Upper lobe of left lung (tissue), 6 donors: ENCODE measurements at places on chromosomes 11 and 22. TPM values are rescaled to one million over a fixed set of nuclear protein-coding genes. Genes with fewer than 3 reads are reported as not detected.

GRCh38 chr22:17641269-17641668 lies 2.7 kb downstream of the BCL2L13 start:
- no peak overlapping the region for H3K4me3 ChIP-seq
- no peaks in the 10 kb centered on the region for H3K27me3 ChIP-seq
- peaks cover 13% of the 10 kb centered on the region for H3K4me1 ChIP-seq
- no peak overlapping the region for H3K27ac ChIP-seq
- no peaks in the 10 kb centered on the region for H3K36me3 ChIP-seq
- no peak for DNase-seq

Gene NLRP6
- total RNA-seq, result 7.3 TPM

DNA sequence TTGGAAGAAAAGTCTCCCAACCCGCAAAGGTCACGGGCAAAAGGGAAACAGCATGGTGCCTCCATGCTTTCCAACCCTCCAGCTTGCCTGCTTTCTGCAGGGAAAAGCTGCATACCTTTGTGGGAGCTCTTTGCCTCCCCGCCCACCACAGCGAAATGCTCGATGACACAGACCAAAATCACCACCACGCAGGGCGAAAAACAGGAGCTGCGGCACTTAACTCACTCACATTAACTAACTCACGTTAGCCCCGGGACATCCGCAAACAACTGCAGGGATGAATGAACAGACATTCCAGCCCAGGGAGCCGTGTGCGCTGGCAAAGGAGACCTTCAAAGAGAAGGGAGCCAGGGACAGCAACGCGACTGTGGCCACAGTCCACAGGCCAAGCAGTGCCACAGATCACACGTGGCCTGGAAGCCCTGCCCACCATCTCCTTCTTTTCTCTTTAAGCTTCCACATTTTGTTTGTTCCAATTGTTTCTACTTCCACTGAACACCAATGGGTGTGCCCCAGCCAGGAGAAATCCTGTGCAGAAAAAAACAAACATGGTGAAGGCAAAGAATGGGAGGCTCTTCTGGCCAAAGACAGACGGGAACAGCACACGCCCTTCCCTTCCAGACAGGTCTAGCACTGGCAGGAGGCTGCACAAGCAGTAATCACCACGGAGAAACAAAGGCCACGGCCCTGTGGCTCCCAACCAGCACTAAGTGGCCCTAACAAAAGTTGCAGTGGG lies 39.3 kb downstream of the DUSP8 start:
- H3K4me1 ChIP-seq, result peaks cover 64% of the 10 kb centered on the region
- no peak for DNase-seq
- H3K27ac ChIP-seq, result peak overlapping the region; percentile 77
- H3K27me3 ChIP-seq, result no peaks in the 10 kb centered on the region

DNA sequence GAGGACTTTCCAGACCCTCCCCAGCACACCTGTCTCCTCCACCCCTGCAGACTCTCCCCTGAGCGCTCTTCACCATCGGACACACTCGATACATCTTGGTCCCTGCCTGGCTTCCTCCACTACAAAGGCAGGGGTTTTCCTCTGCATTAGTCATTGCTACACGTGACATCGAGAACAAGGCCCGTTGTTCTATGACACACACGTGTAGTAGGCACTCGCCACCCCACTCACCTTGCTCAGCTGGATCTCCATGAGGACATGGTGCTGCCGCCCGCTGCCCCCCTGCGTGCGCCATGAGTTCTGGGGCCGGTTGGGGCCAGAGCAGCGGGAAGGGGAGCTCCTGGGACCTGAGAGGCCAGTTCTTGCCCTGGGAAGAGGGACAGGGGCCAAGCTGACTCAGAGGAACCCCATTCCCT lies 16.7 kb downstream of the ATG2A start:
- no peak for DNase-seq
- H3K4me3 ChIP-seq, result no peak overlapping the region
- no peaks in the 10 kb centered on the region for H3K4me1 ChIP-seq
- no peaks in the 10 kb centered on the region for H3K27me3 ChIP-seq

- no peak for DNase-seq
- no peaks in the 10 kb centered on the region for H3K27me3 ChIP-seq
- no peaks in the 10 kb centered on the region for H3K36me3 ChIP-seq
- no peaks in the 10 kb centered on the region for H3K4me1 ChIP-seq
Measured at GRCh38 chr11:27443227-27443626, 29.4 kb downstream of the LGR4 start.

- H3K27me3 ChIP-seq, result no peaks in the 10 kb centered on the region
- no peak overlapping the region for H3K4me3 ChIP-seq
- H3K4me1 ChIP-seq, result no peaks in the 10 kb centered on the region
- H3K27ac ChIP-seq, result no peak overlapping the region
Measured at GRCh38 chr22:48427731-48428211, 1399.9 kb downstream of the BRD1 start.

GRCh38 chr11:29217901-29218300 lies 798.9 kb downstream of the KCNA4 start:
- no peak overlapping the region for H3K4me3 ChIP-seq
- no peaks in the 10 kb centered on the region for H3K36me3 ChIP-seq
- H3K27me3 ChIP-seq, result no peaks in the 10 kb centered on the region
- no peak for DNase-seq
- no peak overlapping the region for H3K27ac ChIP-seq
- H3K4me1 ChIP-seq, result no peaks in the 10 kb centered on the region

GRCh38 chr11:124538019-124538418 lies 5.4 kb downstream of the OR8B12 start:
- H3K36me3 ChIP-seq, result no peaks in the 10 kb centered on the region
- H3K4me1 ChIP-seq, result no peaks in the 10 kb centered on the region
- H3K4me3 ChIP-seq, result no peak overlapping the region
- H3K27me3 ChIP-seq, result no peaks in the 10 kb centered on the region
- H3K27ac ChIP-seq, result no peak overlapping the region

- H3K27ac ChIP-seq, result no peak overlapping the region
- no peaks in the 10 kb centered on the region for H3K27me3 ChIP-seq
- no peak overlapping the region for H3K4me3 ChIP-seq
- no peaks in the 10 kb centered on the region for H3K4me1 ChIP-seq
- H3K36me3 ChIP-seq, result peaks cover 81% of the 10 kb centered on the region
Measured at GRCh38 chr22:23829845-23830372, 8.9 kb downstream of the DERL3 start.

DNA sequence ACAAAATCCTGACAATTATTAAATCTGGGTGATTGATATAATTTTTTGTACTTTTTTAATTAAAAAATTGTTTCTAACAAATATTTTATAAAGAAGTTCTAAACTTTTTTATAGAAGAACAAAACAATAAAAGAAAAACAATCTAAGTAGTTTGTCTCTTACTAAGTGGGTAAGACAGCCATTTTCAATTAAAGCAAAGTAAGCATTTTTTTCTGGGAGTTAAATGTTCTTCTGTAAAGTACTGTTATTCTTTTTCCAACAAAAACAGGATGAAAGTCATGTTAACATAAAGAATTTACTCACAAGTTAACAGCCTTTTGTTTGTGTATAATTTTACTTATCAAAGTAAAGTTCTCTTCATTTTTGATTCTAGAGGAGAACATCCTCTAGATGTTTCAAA lies 1029.9 kb downstream of the JRKL start:
- H3K27ac ChIP-seq, result no peak overlapping the region
- DNase-seq, result no peak
- no peaks in the 10 kb centered on the region for H3K4me1 ChIP-seq
- H3K4me3 ChIP-seq, result no peak overlapping the region
- H3K27me3 ChIP-seq, result no peaks in the 10 kb centered on the region

GRCh38 chr11:83628622-83629355 lies 342.6 kb upstream of the CCDC90B start:
- DNase-seq, result no peak
- H3K4me3 ChIP-seq, result no peak overlapping the region
- no peaks in the 10 kb centered on the region for H3K36me3 ChIP-seq
- no peaks in the 10 kb centered on the region for H3K27me3 ChIP-seq
- H3K27ac ChIP-seq, result no peak overlapping the region

DNA sequence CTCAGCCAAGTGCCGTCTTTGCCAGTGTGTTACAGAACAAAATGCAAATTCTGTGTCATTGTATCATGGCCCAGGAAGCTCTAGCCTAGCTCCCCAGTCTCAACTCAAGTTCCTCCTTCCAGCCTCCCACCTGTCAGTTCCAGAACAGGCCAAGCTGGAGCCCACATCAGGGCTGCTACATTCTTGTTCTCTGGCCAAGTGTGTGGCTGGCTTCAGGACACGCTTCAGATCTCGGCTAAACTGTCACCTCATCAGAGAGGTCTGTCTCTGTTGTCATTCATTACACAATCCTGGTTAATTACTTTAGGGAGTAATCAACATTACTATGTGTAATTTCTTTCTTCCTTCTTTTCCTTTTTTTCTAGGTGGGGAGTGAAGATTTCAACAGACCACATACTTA lies 347.0 kb upstream of the SYN3 start:
- DNase-seq, result no peak
- no peaks in the 10 kb centered on the region for H3K27me3 ChIP-seq
- H3K4me1 ChIP-seq, result no peaks in the 10 kb centered on the region
- no peaks in the 10 kb centered on the region for H3K36me3 ChIP-seq

GRCh38 chr22:43446916-43447315 lies 35.1 kb downstream of the MPPED1 start:
- H3K27me3 ChIP-seq, result no peaks in the 10 kb centered on the region
- H3K27ac ChIP-seq, result no peak overlapping the region
- no peak overlapping the region for H3K4me3 ChIP-seq
- no peaks in the 10 kb centered on the region for H3K4me1 ChIP-seq

GRCh38 chr22:36860821-36861659 lies at the start of gene NCF4:
Gene NCF4 (plus strand): TSS chr22:36861006. CDS start chr22:36861172, 166 bp downstream.
- peak within 1 kb of the TSS; percentile 85 for H3K27ac ChIP-seq
- H3K36me3 ChIP-seq, result no peaks in the 10 kb centered on the region
- peak; percentile 86 for DNase-seq
- H3K4me3 ChIP-seq, result peak within 1 kb of the TSS; percentile 30
- no peaks in the 10 kb centered on the region for H3K27me3 ChIP-seq

GRCh38 chr11:100638648-100639047 lies 48.4 kb upstream of the ARHGAP42 start:
- H3K4me3 ChIP-seq, result no peak overlapping the region
- no peaks in the 10 kb centered on the region for H3K36me3 ChIP-seq
- peak overlapping the region; percentile 55 for H3K27ac ChIP-seq
- H3K27me3 ChIP-seq, result no peaks in the 10 kb centered on the region
- peaks cover 4% of the 10 kb centered on the region for H3K4me1 ChIP-seq

Gene KRTAP5-2
- total RNA-seq, result not detected

- no peaks in the 10 kb centered on the region for H3K4me1 ChIP-seq
- H3K27ac ChIP-seq, result no peak overlapping the region
- H3K36me3 ChIP-seq, result no peaks in the 10 kb centered on the region
Measured at GRCh38 chr11:130327716-130328115, 13.0 kb upstream of the ZBTB44 start.
